ENCODE measurements at places on chromosomes 3 and 15.
A peak's percentile ranks its signal among the peaks of the same experiment; 100 is the strongest.

DNA sequence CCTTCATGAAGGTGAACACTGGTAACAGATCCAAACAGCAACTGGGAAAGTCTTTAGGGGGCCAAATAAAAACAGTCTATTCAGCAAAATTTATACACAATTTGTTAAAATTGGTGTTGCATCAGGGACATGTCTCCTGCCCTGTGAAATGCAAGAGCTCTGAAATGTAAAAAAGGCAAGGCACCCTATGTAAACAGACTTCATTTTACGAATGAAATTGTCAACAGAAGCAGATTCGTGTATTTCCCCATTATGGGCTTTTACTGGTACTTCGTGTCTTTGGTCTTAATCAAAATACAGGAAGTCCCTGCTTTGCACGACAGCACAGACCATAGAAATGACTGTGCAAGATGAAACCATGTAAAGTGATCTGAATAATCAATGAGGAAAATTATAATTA, 127.3 kb upstream of the THBS1 start:
- peak; percentile 10 for DNase-seq

- DNase-seq = no peak
These were observed 37.5 kb downstream of the GAP43 start for GRCh38 chr3:115660646-115661337.

GRCh38 chr3:16441371-16441875, 72.1 kb downstream of the RFTN1 start:
- no peak for DNase-seq

GRCh38 chr15:96365781-96366525, 35.5 kb downstream of the NR2F2 start:
- no peak for DNase-seq

- DNase-seq = no peak
These were observed 127.2 kb downstream of the GHSR start for GRCh38 chr3:172321035-172321434.

- DNase-seq = peak; percentile 33
These were observed 684 bp upstream of the RPS27L start for GRCh38 chr15:63157891-63158431.

DNA sequence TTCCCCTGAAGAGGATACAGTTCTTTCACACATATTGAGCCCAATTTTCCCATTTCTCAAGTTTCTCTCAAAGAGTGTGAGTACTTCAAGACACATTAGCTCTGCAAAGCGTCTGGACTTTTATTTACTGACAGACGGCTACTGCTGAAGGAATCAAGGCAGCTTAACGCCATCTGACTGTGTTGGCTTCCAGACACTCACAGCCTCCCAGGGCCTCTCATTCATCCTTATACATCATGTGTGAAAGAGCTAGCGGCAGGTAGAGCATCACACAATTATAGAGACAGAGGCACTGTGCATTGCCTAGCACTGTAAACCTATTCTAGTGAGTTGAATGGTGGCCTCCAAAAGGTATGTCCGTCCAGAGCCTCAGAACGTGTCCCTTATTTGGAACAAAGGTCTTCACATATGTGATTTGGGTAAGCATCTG, 284.1 kb upstream of the STT3B start:
- DNase-seq = no peak

GRCh38 chr3:184259878-184260723, 1.3 kb downstream of the CAMK2N2 start:
- DNase-seq = peak; percentile 33

DNA sequence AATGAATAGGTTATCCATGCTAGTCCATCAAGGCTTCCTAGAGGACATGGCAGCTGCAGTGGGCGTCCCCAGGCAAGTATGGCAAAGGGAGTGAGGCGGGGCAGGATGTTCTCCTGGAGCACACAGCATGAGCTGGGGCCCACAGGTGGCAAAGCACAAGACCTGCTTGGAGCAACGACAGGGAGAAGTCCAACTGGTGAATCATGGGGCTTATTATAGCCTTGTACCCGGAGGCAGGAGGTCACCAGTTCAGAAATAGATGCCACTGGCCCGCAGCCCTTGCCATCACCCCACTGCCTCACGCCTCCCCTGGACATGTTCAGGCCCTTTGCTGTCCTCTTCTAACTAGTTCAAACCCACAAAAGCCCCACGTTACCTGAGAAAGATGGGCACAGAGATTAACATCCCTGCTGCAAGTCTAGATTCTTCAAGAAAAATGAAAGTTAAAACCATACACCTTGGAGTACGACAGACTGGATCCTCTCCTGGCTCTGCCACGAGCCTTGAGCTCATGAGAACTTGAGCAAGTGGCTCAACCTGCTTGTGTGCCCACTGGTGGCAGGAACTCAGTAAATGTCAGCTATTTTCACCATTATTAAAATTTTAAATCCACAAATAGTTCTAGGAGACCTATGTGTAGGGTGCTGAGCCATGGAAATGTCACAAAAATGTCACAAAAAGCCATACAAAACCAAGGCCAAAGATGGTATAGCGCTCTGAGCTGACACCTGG, 1.8 kb upstream of the SRGAP3 start:
- DNase-seq = no peak

GRCh38 chr3:196284396-196284795, 3.1 kb downstream of the PCYT1A start:
- DNase-seq = no peak

Data from stimulated activated naive CD8-positive, alpha-beta T cell treated with anti-CD3 and anti-CD28 coated beads, Interleukin-15, amount 100 ng/mL, for 72 hours (primary cell).